GM06990 (cell line): ENCODE measurements at places on chromosomes 7 and 10.

DNA sequence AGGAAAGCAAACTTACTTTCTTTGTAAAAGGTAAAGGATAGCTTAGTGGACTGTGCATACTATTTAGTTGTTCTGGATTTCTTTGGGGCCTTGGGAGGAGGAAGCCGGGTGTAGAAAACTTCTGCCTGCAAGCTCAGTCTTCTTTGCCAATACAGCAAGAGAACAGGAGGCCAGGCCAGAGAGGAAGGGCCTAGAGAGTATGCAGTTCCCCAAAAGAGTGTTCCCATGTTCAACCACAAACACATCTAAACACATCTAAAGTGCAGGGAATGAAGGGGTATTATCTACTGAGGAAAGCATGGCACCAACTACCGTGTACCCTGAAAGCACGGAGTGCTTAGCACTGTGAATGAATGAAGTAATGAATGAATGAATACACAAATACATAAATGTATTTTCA lies 11.0 kb downstream of the KIAA1217 start:
- no peak for DNase-seq

GRCh38 chr7:21251151-21251800 lies 176.6 kb upstream of the SP4 start:
- DNase-seq: no peak

- peak; percentile 26 for DNase-seq
These were observed 24.5 kb upstream of the MSRB2 start for GRCh38 chr10:23070913-23071218.

GRCh38 chr10:61901829-61902444 lies 438 bp downstream of the ARID5B start:
- DNase-seq: no peak

GRCh38 chr7:55210716-55211115 lies 154.4 kb upstream of the LANCL2 start:
- DNase-seq: no peak

- DNase-seq: peak; percentile 75
These were observed 177.2 kb downstream of the SH3PXD2A start for GRCh38 chr10:103678178-103678526.

DNA sequence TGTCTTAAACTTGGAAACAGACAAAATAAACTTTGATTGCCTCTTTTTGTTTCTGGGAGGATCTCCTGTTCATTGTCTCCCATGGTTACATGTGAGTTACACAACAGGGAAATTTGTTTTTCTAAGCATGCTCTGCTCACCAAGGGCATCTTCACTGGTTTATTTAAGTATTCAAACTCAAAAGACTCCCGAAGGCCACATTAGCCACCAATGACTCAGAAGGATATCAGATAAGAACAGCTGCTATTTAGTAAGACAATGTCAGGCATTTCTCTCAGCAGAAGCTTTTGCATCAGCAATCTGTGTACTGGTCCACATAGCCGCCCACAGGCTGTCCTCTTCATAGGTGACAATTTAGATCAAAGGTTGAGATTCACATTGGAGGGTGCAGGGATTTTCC lies 19.3 kb downstream of the OR6B1 start:
- no peak for DNase-seq

GRCh38 chr10:32548208-32548607 lies 102.3 kb downstream of the CCDC7 start:
- no peak for DNase-seq

DNA sequence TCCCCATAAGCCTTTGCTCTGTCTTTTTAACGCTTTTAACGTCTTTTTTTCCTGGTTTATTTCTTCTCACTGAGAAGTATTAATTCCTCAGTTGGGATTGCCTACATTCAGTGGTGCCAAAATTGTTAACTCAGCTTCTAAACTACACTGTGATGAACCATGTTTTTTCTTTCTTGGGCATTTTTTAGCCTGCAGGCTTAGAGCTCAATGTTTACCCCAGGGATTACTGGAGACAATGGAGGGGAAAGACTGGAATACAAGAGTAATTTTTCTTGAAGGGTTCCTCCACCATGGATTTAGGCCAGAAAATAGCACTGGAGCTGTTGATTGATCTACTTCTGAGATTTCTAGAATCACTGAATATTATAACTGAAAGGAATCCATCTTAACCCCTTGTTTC lies 19.8 kb downstream of the STAMBPL1 start:
- no peak for DNase-seq

DNA sequence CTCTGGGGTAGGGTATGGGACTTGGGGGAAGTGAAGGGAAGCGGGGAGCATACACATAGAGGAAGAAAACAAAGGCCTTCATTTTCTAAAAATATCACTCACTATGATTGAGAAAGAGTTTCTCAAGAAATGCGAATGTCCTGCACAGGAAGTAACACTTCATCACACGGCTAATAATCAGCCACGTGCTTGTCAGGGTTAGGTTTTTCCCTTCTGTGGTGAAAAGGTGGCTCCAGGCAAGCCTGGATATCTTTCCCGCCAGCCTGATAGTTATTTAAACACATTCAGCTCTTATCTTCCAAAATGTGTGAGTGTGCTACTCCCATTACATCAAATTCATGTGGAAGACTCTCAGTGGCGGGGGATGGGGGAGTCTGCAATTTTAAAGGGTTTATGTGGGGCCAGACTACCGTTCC lies 166.4 kb upstream of the ADO start:
- no peak for DNase-seq

GRCh38 chr10:114631666-114632417 lies 26.2 kb downstream of the ABLIM1 start:
- peak; percentile 32 for DNase-seq

- no peak for DNase-seq
These were observed 42.1 kb upstream of the ADRA2A start for GRCh38 chr10:111034598-111035310.

DNA sequence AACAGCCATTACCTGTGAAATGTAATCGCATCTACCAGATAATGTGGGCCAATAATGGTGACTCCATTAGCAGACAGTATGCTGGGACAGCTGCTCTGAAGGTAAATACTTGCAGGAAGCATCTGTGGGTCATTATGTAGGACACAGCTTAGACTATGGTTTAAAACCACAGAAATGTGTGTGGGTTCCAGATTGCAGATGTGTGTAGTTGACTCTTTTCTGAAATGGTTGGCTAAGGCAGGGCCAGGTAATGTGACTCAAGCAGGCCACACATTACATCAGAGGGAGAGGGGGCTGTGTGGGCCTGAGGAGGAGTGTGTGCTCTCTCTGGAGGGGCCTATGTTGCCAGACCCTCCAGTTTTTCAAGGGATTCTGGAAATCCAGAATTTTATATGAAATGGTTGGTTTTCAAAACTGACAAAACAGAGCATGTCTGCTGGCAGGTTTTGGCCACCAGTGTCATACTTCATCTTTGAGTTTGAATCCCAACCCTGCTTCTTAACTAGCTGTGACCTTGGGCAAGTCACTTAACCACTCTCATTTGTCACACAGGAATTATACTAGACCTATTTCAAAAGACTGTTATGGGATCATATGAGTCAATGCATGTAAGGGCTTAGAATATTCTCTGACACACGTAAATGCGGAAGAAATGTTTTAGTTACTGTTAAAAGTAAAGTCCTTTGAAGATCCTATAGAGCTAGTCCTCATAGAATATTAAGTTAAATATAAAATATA lies 64.5 kb downstream of the MCMBP start:
- DNase-seq: no peak

DNA sequence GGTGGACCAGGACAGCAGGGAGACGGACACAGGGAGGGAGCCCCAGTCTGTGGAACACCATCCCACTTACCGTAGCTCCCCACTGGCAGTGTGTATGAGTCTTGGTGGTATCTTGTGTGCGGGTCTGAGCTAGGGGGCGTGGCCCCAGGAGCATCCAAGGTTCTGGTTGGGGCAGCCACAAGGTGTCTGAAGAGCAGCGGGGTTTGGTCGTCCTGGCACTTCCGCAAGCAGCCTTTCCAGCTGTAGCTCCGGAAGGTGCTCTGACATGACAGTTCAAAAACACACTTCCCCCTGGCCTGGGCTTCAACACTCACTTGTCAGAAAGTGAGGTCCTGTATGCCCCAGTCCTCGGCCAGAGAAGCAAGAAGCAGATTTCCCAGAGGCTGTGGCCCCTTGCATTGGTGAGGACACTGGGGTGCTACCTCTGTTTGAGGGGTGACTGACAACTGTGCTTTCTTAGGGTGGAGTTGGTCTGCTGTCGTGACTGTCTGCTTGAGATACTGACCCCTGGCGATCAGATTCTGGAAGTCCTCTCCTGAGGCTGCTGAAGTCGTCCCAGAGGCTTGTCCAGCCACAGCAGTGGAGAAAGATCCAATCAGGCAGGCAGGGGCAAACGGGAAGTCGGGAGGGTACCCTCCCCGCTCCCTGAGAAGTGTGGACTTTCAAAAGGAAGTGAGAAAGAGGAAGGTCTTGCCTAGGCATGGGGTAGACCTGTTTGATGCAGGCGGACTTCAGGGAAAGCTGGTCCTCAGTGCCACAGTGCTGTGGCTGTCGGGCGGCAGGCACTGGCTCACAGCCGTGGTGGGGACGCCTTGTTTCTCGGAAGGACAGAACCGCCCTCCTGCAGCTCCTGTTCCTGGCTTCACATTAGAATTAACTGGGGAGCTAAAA lies 51.4 kb upstream of the PFKFB3 start:
- peak; percentile 77 for DNase-seq

GRCh38 chr7:19107081-19107355 lies 10.4 kb downstream of the TWIST1 start:
- no peak for DNase-seq

DNA sequence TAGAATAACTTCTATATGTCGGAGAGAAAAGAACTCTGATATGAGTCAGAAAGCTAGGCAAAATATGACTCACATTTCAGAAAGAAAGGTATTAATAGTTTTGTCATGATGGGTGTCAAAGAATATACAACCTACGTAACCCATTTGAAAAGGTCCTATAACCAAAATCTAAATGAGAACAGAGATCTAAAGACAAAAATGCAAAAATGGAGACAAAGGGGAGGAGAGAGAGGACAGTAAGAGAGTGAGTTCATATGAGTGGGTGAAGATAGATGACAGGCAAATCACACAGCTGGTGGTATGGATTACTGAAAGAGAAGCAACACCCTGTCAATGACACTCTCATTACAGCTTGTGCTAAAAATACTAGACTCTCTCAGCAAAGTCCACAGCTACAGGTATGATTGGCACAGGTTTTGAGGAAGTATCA lies 25.6 kb downstream of the ANKMY2 start:
- peak; percentile 64 for DNase-seq

DNA sequence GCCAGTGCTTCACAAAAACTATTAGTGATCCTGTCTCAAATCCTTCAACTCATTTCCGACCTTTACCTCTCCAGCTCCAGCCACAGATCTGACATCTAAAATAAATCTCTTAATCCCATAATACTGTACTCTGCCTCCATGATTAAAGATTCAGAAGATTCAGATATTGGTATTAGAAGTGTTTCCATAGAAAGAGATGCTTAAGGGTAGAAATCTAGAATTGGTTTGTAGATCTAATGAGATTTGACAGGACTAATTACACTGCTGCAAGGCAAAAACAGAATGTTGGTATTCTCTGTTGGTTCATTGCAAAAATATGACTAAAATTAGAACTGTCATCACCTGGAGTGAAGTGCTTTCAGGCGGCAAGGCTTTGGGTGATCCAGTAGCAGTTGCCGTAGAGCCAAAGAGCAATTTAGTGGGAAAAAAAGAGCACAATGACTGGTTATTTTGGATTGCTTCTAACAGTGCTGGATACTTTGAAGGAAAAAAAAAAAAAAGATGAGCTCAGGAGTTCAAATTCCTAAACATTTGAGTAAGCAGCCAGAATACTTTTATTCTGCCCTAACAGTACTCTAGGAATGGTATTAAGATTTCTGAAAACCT lies 940.1 kb upstream of the SORCS1 start:
- DNase-seq: no peak

DNA sequence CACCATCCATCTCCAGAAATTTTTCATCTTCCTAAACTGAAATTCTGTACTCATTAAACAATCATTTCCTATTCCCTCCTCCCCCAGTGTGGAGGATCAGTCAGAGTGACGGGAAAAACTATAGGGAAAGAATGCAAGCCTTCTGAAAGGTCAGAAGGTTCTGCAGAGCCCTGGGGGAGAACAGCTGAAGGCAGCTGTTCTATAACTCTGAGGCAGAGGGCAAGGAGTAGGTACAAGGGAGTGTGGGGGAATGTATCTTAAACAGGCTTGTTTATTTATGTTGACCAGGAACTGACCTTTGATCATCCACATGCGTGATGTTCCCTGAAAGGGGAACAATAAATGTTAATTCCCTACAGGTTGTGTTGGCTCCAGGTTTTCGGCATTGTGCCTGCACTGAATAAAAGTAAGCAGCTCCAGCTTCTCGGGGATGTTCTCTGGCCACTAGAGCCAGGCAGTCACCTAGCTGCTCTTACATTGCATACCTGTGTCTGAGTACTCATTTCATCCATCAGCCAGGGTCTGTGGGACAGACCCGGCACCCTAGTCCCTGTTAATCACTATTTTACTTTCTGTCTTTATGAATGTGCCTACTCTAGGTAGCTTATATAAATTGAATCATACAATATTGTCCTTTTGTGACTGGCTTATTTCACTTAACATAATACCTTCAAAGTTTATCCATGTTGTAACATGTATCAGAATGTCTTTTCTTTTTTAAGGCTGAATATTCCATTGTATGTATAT lies 5.8 kb downstream of the IFIT1 start:
- DNase-seq: no peak

GRCh38 chr10:69783515-69783914 lies 18.2 kb upstream of the COL13A1 start:
- DNase-seq: no peak

GRCh38 chr10:6757158-6757557 lies 177.1 kb upstream of the PRKCQ start:
- no peak for DNase-seq

DNA sequence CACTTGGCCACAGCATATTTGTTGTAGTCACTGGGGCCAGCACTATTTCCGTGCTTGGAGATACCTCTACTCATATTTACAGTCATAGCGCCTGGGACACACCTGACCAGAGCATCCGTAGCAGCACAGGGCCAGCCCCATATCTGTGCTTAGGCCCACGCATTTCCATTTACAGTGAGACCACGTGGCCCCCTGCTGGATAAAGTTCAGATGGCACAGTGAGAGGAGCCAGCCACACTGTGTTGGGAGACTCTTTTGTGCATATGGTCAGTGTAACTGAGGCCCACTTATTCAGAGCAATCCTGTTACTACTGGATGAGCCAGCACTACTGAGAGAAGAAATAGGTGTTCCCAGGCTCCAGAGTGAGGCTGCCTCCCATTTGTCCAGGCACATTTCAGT lies 455.3 kb downstream of the REEP3 start:
- no peak for DNase-seq

GRCh38 chr7:32316839-32317238 lies 173.3 kb downstream of the LSM5 start:
- no peak for DNase-seq
